ENCODE measurements at places on chromosomes 16 and 17.

- DNase-seq: no peak
Observed at GRCh38 chr16:1541293-1542165, 8.1 kb downstream of the TMEM204 start.

DNA sequence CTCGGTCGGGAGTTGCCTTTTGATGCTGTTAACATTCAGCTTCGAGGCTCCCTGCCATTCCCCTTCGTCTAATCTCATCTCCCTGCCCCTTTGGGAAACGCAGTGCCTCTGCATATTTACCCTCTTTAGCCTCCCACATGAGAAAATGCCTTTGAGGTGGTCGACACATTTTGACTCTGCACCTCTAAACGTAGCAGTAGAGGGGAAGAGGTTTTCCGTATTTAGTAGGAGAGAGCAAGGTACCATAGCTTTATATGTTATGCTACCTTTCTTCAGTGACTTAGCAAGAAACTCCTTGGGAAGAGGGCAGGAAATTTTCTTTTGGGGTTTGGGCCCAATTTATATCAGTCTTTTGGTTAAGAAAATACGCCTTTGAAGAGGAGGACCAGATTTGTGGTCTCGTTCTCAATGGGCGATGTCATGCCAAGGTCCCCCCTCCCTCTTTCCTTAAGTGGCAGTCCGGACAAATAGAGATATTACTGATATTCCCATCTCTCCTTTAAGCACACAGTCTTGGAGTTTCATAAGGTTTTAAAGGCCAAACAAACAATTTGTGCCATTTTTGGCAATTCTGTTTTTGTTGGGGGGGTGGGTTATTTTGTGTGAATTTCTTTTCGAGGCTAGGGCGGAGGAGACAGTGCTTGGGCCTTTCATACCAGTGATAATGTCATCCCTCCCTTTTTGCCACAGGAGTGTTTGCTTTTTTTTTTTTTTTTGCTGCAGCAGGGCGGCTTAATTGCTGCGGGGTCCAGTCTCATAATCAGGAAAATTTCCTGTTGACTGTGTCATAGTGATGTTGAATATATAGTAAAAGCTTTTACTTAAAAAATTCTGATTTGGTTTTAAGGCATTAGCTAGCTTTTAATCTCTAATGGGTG, 1.5 kb downstream of the PAFAH1B1 start:
- DNase-seq: no peak

DNA sequence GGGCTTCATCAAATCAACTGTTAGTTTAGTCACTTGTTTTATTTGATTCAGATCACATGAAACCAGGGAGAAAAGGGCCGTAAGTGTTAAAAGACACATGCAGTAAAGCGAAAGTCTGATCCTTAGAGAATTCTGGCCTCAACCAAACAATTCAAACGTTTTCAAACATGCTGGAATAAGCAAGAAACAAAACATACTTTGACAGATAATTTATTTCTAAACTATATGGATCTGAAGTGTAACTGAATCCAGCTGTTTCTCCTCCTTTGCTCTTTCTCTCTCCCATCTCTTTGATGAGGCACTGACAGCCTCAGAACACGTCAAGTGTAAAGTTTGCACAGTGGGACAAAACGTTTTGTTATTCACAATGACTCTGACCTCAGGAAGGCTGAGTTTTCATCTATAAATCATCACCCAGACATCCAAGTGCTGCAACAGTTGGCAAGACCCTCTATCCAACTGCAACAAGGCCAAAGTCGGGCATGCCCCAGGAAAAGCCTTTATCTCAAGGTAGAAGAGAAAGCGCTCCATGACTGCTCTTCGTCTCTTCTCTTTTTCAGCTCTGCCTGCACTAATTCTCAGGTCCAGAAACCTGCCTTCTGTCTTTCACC, 267.1 kb upstream of the MYOCD start:
- DNase-seq: peak; percentile 64

DNA sequence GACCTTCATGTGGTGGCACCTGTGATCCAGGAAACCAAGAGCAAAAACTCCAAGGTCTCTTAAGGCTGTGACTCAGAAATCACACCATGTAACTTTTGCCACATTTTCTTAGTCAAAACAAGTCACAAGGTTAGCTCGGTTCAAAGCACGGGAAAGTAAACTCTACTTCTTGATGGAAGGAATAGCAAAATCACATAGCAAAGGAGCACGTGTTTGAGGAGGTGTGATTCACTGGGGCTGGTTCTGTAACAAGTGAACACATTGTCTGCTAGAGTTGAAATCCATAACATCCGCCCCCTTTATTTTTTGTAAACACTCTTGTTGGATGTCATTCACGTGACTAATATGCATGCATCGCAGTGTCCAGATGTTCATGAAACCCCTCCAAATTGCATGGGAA, 415.0 kb upstream of the MAF start:
- no peak for DNase-seq

DNA sequence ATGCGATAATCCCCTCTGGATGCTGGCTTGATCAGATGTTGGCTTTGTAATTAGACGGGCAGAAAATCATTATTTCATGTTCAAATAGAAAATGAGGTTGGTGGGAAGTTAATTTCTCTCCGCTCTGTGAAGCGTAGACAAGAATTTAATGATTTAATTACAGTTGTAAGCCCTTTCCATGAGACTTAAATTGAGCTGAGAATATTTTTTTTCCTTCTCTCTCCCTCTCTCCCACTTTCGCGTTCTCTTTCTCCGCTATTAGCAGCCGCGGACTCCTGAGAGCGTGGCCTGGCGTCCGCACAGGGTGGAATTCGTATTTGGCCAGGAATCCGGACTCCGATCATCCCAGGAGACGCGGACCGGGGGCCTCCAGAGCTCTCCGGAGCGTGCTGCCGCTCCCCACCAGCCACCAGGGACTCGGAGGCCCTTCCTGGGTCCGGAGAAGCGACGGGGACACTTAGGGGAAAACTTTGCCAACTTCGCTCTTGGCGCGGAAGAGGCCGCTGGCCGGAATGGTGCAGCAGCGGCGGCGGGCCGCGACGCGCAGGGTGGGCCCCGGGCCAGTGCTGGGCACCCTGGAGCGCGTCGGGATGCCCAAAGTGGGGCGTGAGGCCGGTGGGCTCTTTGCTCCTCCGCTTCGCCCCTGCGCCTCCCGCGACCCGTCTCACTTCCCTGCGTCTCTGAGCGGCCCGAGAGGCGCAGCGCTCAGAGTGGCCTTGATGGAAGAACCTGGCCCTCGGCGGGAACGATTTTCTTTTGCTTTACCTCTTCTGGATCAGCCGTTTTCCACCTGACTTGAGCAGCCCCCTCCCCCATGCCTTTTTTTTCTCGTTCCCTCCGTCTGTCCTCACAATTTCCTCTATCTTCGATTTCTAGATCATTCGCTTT, 3.6 kb upstream of the IRX3 start:
- no peak for DNase-seq

GRCh38 chr16:73878611-73879010, 418.0 kb upstream of the PSMD7 start:
- DNase-seq: peak; percentile 64

- DNase-seq: no peak
Observed at GRCh38 chr16:81797443-81797842, 18.4 kb downstream of the PLCG2 start.

- no peak for DNase-seq
Observed at GRCh38 chr17:8685381-8685780, 54.9 kb upstream of the MYH10 start.

GRCh38 chr17:3998436-3998835, 34.2 kb upstream of the ATP2A3 start:
- no peak for DNase-seq

- DNase-seq: no peak
Observed at GRCh38 chr17:76441686-76442340, 11.1 kb downstream of the UBE2O start.

GRCh38 chr17:29847527-29848400, 82.3 kb downstream of the SSH2 start:
- DNase-seq: peak; percentile 11

- no peak for DNase-seq
Observed at GRCh38 chr17:31540602-31541307, 149.3 kb downstream of the RAB11FIP4 start.

DNA sequence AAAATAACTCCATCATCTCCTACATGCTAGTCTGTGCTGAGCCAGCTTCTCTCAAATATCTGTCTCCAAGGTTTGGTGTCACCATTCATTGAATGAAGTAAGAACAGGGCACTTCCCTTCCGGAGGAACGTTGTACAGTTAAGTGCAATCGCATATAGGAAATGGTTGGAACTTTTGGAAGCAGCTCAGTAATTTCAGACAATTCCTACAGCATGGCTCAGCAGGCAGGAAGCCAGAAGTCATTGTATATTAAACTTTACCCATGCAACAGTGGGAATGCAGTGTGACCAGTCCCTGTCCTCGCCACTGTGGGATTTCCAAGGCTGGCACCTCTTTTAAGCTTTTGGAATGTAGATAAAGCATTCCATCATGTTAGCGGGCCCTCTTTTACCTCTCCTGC, 51.1 kb upstream of the MYH2 start:
- peak; percentile 21 for DNase-seq

DNA sequence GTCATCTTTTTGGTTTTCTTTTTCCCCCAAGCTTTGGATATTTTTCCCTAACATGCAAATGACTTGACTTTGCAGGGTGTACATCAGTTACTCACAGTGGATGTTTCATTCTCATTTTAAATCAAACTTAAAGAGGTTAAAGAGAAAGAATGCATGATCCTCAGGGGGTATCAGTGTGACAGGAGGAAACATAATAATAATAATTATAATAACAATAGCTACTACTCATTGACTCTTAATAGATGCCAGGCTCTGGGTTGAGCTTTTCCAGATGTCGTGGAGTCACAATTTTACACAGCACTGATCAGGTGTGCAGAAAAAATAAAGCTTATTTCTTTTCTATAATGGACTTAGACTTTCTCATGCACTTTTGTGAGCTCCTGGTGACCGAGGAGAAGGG, 157.2 kb upstream of the CACNG3 start:
- DNase-seq: no peak

DNA sequence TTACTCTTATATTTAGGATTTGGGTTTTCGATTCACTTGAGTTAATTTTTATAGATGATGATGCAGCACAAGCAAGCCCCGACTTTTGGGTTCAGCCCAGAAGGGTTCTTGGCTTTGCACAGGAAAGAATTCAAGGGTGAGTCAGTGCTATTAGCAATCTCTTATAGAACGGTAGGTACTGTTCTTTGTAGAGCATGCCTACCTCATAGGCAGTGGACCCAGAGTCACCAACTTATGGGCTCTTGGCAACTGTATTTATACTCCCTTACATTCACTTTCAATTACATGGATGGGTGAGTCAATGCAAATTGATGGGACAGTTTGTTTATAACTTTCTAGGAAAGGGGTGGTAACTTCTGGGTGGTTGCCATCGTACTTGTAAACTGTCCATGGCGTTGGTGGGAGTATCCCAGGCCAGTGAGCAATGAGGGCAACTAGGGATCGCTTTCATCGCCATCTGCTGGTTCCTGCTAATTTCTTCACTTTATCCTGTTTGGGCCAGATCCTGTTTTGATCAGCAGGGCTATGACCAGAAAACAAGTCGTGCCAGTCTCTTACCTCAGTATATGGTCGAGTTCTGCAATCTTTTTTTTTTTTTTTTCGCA, 362.6 kb downstream of the CNTNAP4 start:
- peak; percentile 0 for DNase-seq

DNA sequence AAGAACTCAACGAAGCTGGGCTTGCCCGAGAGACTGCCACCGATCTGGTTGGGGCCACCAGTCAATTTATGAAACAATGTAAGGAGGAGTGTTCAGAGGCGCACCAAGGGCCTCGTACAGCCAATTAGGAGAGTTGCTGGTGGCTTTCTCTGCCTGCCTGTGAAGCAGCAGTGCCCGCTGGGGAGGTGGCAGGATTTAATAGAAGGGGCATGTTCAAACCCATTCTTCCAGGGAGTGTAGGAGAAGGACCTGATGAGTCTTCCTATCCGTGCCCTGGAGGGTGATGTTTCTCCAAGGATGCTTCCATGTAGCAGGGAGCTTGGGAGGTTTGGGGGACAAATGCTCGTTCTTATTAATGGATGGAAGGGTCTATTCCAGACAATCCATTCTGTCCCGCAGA, 178.4 kb downstream of the CCDC182 start:
- DNase-seq: no peak

GRCh38 chr16:74744566-74744965, 30.1 kb downstream of the FA2H start:
- DNase-seq: no peak

- no peak for DNase-seq
Observed at GRCh38 chr17:67217446-67217845, 27.6 kb downstream of the HELZ start.

DNA sequence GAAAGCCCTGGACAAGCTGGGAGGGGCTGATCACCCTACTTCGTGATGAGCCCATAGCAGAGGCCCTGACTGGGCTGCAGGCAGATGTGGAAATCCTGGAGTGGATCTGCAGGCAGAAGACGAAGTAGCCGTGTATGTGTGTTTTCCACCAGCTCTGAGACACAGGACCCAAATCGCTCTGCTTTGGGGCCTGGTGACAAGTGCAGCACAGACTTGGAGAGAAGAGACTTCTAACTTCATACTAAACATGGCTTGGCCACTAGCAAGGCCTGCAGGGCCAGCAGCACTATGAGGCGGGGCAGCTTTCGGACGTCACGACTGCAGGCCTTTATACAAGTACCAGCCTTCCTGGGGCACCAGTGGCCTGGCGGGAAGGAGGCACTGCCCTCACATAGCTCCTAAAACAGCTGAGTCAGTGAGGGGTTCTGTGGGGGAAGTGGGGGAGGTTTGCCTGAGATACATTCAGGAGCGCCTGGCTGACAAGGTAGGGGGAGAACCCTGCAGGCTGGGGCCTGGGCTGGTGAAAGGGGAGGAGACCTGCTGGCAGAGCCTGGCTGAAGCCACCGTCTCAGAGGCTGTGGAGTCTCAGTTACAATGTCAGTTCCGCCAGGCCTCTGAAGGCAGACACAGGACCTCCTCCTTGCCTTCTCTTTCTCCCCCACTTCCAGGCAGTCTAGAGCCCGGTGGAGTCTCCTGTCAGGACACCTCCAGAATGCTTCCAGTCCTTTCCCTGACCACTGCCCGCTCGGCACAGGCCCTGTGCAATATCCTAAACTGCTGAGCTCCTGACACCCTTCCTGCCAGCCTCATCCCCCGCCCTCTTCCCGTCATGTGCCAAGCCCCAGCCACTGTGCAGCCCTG, 73.4 kb downstream of the WSB1 start:
- no peak for DNase-seq

- DNase-seq: no peak
Observed at GRCh38 chr16:7057458-7057857, 275.2 kb upstream of the RBFOX1 start.

DNA sequence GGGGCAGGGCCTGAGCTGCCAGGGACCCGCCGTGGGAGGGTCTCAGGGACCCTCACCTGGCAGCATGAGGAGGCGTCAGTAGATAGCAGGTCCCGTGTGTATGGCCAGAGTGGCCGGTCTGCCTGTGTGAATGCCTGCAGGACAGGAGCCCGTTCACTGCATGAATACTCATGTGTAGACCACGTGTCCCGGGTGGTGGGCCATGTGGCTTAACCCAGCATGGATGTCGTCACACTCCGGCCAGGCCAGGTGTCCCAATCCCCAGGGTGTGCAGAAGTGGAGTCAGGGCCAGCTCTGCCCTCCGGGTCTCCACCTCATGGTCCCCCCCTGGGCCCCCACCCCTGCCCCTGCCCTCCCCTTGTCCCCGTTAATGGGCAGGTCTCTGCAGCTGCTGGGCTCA, 53.7 kb downstream of the BAHCC1 start:
- no peak for DNase-seq
